Activated CD4-positive, alpha-beta T cell treated with anti-CD3 and anti-CD28 coated beads, Interleukin-2, amount 10 ng/mL, durations not matched to agents 7 days and 5 days (primary cell): ENCODE measurements at places on chromosomes 2 and 18.

DNA sequence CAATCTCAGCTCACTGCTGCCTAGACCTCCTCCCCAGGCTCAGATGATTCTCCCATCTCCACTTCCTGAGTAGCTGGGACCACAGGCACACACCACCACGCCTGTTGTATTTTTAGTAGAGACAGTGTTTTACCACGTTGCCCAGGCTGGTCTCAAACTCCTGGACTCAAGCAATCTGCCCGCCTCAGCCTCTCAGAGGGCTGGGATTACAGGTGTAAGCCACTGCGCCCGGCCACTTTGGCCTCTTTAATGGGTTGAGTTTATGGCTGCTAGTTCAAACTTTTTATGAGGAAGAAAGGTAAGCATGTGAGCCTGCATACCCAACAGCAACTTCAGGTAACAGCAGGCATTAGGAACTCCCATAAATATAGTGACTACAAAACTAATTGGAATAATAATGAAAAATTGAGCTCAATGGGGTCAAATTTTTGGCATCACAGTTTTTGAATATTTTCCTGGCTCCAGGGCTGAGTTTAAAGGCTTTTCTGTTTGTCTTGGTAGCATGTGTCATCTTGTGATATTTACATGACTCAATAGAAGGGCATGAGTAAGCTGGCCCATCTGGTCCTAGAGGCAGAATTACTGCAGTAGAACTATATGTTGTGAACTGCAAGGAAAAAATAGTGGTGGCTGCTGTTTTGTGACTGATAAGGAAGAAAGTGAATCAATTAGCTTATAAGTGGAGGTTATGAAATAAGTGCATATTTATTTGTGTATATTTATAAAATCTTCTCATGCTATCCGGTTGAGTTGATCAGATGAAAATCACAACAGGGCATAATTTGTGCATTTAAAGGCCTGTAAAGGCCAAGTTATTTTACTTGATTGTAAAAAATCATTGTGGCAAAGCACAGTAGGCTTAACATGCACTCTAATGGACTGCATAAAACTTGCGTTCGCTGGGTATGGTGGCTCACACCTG lies 24.8 kb downstream of the GALM start:
- H3K4me3 ChIP-seq = no peak overlapping the region
- no peak for DNase-seq
- H3K36me3 ChIP-seq = peaks cover 69% of the 10 kb centered on the region
- H3K27me3 ChIP-seq = no peaks in the 10 kb centered on the region

- no peak for DNase-seq
- H3K27ac ChIP-seq = no peak overlapping the region
- H3K27me3 ChIP-seq = no peaks in the 10 kb centered on the region
- H3K4me3 ChIP-seq = no peak overlapping the region
- no peaks in the 10 kb centered on the region for H3K36me3 ChIP-seq
Measured at GRCh38 chr2:174784909-174785308, 20.6 kb upstream of the CHRNA1 start.

- H3K36me3 ChIP-seq = no peaks in the 10 kb centered on the region
- DNase-seq = no peak
- H3K4me3 ChIP-seq = no peak overlapping the region
- no peaks in the 10 kb centered on the region for H3K27me3 ChIP-seq
- no peaks in the 10 kb centered on the region for H3K4me1 ChIP-seq
Measured at GRCh38 chr18:49015886-49016647, 65.3 kb upstream of the SMAD7 start.

DNA sequence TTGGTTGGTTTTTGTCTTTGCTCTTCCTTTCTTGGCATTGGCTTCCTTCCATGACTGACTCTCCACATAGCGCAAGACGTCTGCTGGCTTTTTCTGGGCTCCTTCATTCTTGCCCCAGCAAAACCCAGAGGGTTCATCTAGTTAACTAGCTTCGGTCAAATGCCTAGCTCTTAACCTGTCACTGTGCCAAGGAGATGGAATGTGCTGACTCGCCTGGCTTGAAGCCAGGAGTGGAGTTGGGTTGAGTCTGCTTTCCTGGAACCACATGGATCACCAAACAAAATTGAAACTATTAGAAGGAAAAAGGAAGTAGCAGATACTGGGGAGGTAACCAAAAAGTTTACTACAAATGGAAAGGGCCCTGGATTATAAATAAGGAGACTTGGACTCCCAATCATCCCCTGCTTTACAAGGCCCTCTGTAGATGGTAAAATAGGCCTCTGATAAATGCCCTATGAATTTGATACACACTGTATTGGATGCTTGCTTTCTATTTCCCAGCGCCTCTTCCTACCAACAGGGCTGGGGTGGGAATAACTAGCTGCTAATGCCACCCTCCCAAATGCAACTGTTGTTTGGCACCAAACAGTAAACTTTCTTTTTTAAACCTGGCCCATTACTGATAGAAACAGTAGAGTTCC lies 11.3 kb downstream of the MALT1 start:
- no peak overlapping the region for H3K4me3 ChIP-seq
- no peak overlapping the region for H3K27ac ChIP-seq
- no peak for DNase-seq

GRCh38 chr2:144520756-144521487 lies 1.0 kb upstream of the ZEB2 start:
- no peak for DNase-seq
- H3K27me3 ChIP-seq = peaks cover 56% of the 10 kb centered on the region
- H3K36me3 ChIP-seq = peaks cover 2% of the 10 kb centered on the region
- H3K27ac ChIP-seq = no peak overlapping the region

GRCh38 chr2:224837558-224837957 lies 121.4 kb upstream of the CCDC195 start:
- H3K36me3 ChIP-seq = peaks cover 80% of the 10 kb centered on the region
- DNase-seq = no peak
- H3K4me3 ChIP-seq = no peak overlapping the region
- peak overlapping the region; percentile 15 for H3K27ac ChIP-seq
- H3K4me1 ChIP-seq = no peaks in the 10 kb centered on the region

GRCh38 chr18:26575865-26576217 lies 27.5 kb upstream of the KCTD1 start:
- H3K4me3 ChIP-seq = no peak overlapping the region
- no peak for DNase-seq
- no peaks in the 10 kb centered on the region for H3K36me3 ChIP-seq
- H3K27ac ChIP-seq = no peak overlapping the region
- peaks cover 53% of the 10 kb centered on the region for H3K27me3 ChIP-seq

- no peak for DNase-seq
- H3K4me1 ChIP-seq = peaks cover 13% of the 10 kb centered on the region
- H3K27ac ChIP-seq = no peak overlapping the region
- no peaks in the 10 kb centered on the region for H3K27me3 ChIP-seq
- H3K36me3 ChIP-seq = peaks cover 21% of the 10 kb centered on the region
- no peak overlapping the region for H3K4me3 ChIP-seq
Measured at GRCh38 chr18:13544953-13545352, 181.4 kb downstream of the FAM210A start.

DNA sequence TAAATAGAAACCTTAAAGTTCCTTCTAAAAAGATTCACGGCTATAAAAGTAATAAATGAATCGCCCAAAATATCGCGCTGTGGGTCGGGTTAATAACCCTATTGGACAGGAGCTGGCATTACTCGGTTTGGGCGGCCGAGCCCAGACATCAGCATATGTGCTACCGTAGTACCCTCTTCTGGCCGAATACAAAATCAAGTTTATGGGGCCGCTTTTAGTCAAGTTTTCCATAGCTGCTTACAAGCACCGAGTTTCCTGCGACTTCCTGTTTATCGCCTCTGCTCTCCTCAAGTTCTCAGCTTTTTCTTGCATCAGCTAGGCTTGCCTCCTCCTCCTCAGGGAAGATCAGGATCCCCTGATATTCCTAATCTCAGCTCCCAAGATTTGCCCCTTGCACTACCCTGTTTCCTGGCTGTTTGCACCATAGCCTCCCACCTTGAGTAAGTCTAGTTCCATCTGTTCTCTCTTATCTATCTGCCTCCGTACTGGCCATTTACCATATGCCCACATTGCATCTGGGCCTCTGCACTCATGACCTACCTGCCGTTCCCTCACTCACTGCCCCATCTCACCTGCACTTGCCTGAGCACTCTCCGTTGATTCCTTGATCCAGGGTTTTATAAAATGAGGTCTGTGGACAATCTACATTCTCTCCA lies 56.1 kb downstream of the SLC35F5 start:
- peak overlapping the region; percentile 38 for H3K4me3 ChIP-seq
- peak overlapping the region; percentile 14 for H3K27ac ChIP-seq

GRCh38 chr18:8186413-8186812 lies 422.8 kb upstream of the RAB12 start:
- no peaks in the 10 kb centered on the region for H3K4me1 ChIP-seq
- no peak for DNase-seq
- no peaks in the 10 kb centered on the region for H3K27me3 ChIP-seq
- no peaks in the 10 kb centered on the region for H3K36me3 ChIP-seq
- no peak overlapping the region for H3K27ac ChIP-seq

DNA sequence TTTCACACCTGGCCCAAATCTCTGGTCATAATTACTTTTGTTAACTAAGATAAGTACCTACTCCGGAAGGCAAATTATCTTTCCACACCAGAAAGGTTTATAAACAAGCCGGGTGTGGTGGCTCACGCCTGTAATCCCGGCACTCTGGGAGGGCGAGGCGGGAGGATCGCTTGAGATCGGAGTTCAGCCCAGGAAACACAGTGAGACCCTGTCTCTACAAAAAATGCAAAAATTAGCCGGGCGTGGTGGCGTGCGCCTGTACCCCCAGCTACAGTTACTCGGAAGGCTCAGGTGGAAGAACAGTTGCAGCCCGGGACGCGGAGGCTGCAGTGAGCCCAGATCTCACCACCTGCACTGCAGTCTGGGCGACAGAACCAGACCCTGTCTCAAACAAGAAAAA lies 2.1 kb downstream of the PUM2 start:
- no peak overlapping the region for H3K4me3 ChIP-seq
- no peaks in the 10 kb centered on the region for H3K27me3 ChIP-seq
- peaks cover 34% of the 10 kb centered on the region for H3K36me3 ChIP-seq
- peaks cover 53% of the 10 kb centered on the region for H3K4me1 ChIP-seq
- peak overlapping the region; percentile 70 for H3K27ac ChIP-seq

- H3K27ac ChIP-seq = no peak overlapping the region
- H3K36me3 ChIP-seq = no peaks in the 10 kb centered on the region
- no peaks in the 10 kb centered on the region for H3K27me3 ChIP-seq
- no peak overlapping the region for H3K4me3 ChIP-seq
Measured at GRCh38 chr2:162524192-162524591, 180.3 kb downstream of the GCA start.

DNA sequence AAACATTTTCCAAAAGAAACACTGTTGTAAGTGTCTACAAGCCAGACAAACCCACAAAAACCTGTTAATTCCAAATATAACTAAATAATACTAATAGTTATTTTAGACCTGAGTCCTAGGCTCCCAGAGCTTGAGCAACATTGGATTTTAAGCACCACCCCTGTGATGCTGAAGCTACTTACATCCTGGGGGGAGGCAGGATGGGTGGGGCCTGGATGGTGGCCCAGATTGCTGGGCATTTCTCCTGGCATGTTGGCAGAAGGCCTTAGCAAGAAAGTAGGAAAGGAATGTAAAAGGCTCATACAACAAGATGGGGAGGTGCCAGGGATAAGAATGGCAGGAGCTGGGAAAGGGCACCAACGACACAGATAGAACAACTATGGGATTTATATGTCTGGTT lies 50.7 kb upstream of the OTX1 start:
- H3K4me1 ChIP-seq = no peaks in the 10 kb centered on the region
- no peaks in the 10 kb centered on the region for H3K27me3 ChIP-seq
- H3K36me3 ChIP-seq = peaks cover 5% of the 10 kb centered on the region
- DNase-seq = no peak
